ENCODE measurements at places on chromosomes 6 and 20.
A peak's percentile ranks its signal among the peaks of the same experiment; 100 is the strongest.

- DNase-seq: no peak
Measured at GRCh38 chr6:151624900-151625536, 131.2 kb downstream of the CCDC170 start.

GRCh38 chr6:108331982-108332381 is 37.1 kb downstream of the AFG1L start:
- no peak for DNase-seq

- DNase-seq: peak; percentile 72
Measured at GRCh38 chr6:86937219-86938079, at the start of gene HTR1E. Gene HTR1E, plus strand, starts transcription at chr6:86937528. Its CDS starts 77,807 bp downstream, at chr6:87015335.

DNA sequence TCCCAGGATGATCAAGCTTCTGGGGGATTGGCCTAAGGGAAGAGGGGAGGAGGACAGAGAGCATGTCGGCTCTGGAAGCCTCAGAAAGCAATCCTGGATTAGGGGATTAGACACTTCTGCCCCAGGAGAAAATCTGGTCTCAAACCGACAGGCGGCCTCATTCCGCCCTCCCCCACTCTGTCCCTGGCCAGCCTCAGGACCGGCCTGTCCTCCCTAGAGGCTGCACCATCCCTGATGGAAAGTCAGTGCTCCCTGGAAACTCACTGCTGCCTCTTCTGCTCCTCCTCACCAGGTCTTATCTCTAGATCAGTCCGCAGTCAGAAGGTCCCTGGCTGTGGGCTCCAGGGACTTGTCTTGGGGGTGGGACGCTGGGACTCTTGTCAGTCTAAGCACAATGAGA is 905 bp upstream of the SLC12A5 start:
- DNase-seq: no peak

DNA sequence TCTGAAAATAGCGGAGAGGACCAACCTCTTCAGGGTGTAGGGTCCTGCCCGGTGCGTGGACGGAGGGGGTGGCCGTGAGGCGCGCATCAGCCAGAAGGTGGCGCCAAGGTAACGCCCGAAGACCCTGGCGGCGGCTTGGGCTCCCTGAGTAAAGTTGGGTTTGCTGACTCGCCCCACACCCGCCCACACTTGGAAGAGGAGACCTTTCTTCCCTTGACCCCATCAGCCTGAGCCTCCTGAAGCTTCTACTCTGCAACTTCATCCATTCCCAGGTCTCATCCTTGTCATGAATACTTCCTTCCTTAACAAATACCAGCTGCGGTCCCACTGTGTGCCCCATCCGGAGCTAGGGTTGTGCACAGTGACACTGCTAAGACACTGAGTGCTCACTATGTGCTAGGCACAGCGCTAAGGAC is 14.6 kb downstream of the CD40 start:
- DNase-seq: peak; percentile 71
